ENCODE measurements at places on chromosomes 2 and 18.

GRCh38 chr2:208645226-208645625, 238.6 kb downstream of the PTH2R start:
- DNase-seq, result no peak

GRCh38 chr2:196944570-196944969, 18.1 kb upstream of the PGAP1 start:
- no peak for DNase-seq

DNA sequence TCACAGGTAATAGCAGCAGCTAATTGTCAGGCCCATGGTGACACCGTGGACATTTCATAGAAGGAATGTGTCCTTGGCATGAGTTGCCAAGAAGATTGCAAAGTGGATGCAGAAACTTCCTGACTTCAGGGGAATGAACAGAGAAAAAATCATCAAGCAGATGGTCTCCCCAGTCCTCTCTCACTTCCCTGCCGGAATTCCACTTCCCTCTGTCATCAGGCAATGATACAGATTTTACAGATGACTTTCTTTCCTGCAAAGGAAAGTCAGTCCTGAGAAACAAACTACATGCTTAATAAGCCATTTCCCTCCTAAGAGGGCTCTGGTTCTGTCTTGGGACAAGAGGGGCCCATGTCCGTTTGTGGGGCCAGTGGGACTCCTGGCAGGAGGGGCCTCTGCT, 45.7 kb downstream of the KCNF1 start:
- no peak for DNase-seq

GRCh38 chr2:44155666-44156446, 12.8 kb upstream of the PPM1B start:
- no peak for DNase-seq

DNA sequence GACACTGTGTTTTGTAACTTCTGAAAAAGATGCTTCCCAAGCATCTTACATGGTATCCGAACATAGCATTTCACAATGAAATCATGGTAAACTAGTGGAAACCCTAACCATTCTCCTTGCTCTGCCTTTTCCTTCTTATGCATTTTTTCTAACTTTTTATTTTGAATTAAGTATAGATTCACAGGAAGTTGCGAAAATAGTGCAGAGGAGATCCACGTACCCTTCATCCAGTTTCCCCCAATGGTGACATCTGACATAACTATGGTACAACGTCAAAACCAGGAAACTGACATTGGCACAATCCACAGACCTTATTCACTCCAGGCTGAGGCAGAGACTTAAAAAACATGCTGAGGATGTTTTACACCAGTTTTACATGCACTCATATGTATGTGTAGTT, 38.3 kb downstream of the AAK1 start:
- no peak for DNase-seq

GRCh38 chr18:63686871-63687270, 15.9 kb upstream of the SERPINB11 start:
- DNase-seq, result no peak

DNA sequence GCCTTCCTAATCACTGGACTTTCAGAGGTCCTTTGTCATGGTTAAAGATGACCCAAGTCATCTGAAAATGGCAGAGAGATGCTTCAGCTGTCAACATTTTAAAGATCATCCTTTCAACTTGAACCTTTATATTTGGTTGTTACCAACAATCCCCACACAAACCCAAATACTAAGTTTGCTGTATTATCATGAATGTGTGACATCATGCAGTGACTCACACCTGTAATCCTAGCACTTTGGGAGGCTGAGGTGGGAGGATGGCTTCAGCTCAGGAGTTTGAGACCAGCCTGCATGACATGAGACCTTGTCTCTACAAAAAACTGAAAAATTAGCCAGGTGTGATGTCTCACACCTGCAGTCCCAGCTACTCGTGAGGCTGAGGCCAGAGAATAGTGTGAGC, 55.2 kb upstream of the NRP2 start:
- no peak for DNase-seq

- DNase-seq, result no peak
These were observed 432.3 kb downstream of the STK39 start for GRCh38 chr2:167814881-167815718.

DNA sequence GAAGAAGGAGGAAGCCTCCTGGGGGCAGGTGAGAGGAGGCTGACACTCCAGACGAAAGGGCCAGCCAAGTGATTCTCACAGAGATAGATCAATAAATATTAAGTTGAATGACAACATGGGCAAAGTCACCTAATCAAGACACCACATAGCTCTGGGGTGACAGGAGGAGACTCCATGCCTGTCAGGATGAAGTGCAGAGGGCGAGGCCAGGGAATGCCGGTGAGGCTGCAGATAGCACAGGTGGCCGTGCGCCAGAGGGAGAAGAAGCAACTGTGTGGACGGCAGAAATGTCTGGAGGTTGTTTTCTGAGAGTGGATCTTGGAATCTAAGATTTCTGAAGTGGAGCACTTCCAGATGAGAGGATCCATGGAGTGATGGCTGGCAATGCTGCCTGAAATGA, 71.4 kb downstream of the NAB1 start:
- no peak for DNase-seq

DNA sequence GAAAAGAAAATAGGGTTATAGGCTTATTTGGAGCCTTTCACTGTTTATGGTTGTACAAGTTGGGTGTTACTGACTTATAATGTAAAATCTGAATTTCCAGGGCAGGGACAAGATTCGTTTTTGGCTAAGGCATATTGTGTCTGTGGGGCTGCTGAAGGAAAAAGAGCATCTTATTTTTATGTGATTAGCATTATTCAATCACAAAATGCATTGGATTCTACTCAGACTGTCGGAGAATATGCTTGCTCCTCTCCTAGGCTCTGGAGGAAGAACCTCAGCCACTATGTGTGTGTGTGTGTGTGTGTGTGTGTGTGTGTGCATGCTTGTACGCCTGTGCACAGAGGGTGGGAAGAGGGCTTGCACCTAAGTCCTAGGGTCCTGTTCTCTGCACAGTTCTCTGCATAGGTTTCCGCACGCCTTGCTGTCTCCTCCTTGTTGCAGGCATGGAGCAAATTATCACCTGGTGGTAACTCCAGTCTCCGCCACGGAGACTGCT, 44.3 kb downstream of the AGAP1 start:
- DNase-seq, result no peak

DNA sequence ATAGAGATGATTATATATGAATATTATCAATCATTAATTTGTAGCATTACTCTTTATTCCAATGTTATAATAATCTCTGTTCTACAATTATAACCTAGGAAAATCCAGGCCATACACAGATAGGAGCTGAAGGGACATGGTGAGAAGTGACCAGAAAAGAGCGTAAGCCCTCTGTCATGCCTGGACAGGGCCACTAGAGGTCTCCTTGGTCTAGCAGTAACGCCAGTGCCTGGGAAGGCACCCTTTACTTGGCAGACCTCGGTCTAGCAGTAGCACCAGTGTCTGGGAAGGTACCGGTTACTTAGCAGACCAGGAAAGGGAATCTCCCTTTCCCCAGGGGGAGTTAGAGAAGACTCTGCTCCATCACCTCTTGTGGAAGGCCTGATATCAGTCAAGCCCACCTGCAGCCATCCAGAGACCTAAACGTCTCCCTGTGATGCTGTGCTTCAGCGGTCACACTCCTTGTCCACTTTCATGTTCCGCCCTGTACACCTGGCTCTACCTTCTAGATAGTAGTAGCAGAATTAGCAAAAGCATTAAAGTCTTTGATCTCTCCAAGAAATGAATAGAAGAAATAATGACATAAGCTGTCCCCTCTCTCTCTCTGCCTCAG, 447.5 kb upstream of the FSIP2 start:
- DNase-seq, result peak; percentile 65

- no peak for DNase-seq
These were observed 27.8 kb upstream of the ICOS start for GRCh38 chr2:203908797-203909185.

DNA sequence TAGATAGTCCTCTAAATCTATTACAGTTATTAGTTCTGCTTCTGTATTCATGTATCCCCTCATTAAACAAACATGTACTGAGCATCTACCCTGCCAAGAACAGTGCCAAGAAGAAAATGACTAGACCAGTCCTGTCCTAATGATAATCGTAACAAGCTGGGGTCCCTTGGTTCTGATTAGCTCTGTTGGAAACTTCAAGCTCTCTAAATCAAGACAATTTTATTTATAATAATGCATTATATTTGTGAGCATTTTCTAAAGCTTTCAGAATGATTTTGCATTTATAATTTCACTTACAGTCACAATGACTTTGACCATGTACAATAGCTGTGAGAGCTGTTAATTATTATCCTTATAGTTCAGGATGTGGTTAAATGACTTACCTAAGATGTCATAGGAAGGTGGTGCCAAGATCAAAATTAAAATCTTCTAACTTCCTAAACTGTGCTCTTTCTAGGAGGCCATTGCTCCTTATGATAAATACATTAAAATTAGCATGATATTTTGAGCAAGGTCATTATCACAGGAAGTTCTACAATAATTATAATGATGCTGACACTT, 336.5 kb upstream of the SLC39A10 start:
- no peak for DNase-seq

- no peak for DNase-seq
These were observed 164.9 kb upstream of the SALL3 start for GRCh38 chr18:78814766-78815165.

GRCh38 chr2:122191331-122191730, 435.9 kb downstream of the TSN start:
- DNase-seq, result no peak

DNA sequence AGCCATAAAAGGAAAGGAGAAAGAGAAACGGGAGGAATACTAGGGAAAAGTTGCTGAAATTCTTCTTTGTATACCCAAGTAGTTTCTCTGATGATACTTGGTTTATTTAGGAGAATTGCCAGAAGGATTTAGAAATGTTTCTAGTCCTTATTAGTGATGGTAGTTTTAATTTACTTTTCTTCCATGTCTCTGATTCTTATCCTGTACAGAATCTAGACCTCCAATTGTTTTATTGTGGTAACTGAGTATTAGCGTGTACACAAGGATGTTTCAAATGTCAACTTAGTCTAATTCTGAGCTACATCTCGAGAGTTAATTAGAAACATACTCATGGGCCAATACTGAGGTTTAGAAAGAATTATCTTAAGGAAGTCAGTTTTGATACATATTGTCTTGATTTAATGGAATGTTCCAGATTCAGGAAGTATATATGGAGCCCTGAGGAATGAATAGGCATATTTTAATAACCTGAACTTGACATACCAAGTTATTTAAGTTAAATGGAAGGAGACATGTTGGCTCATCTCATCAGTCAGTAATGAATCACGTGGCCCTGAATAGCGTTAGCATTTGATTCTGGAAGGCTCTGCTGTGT, 219.6 kb downstream of the LTBP1 start:
- DNase-seq, result no peak

GRCh38 chr2:173419506-173419905, 64.8 kb downstream of the CDCA7 start:
- DNase-seq, result no peak

GRCh38 chr2:86045541-86045940, 60.1 kb downstream of the POLR1A start:
- no peak for DNase-seq

DNA sequence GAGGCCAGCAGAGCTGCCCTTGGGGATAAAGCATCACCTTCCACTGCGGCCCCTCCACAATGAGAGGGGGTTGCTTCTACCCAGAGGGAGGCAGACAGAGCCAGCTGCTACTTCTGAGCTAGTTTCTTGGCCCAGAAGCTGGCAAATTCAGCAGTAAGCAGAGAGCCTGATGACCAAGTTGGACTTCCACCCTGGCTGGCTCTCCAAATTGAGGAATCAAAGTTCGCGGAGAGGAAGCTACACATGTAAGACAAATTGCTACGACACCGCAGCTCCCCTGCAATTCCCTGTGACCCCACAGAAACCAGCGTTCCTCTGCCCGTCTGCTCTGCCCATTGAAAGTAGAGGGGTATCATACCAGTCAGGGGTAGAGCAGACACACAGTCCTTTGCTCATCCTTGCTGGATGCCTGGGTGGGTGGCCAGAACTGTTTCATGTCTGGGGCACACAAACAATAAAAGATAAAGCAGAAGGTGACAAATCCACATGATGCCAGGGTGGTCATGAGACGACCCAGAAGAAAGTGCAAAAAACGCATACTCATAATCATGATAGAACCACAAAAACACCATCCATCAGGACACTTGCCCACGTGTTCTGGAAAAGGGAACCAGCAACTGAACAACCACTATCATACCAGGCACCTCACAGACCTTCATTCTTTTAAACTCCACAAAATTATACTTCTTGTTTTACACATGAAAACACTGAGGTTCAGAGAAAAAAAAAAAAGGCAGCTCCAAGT, 5.4 kb downstream of the TFCP2L1 start:
- no peak for DNase-seq

- no peak for DNase-seq
These were observed 97.8 kb downstream of the TMEM18 start for GRCh38 chr2:579351-579886.

- no peak for DNase-seq
These were observed 143.3 kb upstream of the ZEB2 start for GRCh38 chr2:144663207-144663606.

GRCh38 chr2:240143801-240144648, 3.6 kb upstream of the OTOS start:
- DNase-seq, result peak; percentile 86

- no peak for DNase-seq
These were observed 55.4 kb upstream of the COL5A2 start for GRCh38 chr2:189234991-189235390.

- no peak for DNase-seq
These were observed 263.9 kb downstream of the LTBP1 start for GRCh38 chr2:33210626-33211025.

DNA sequence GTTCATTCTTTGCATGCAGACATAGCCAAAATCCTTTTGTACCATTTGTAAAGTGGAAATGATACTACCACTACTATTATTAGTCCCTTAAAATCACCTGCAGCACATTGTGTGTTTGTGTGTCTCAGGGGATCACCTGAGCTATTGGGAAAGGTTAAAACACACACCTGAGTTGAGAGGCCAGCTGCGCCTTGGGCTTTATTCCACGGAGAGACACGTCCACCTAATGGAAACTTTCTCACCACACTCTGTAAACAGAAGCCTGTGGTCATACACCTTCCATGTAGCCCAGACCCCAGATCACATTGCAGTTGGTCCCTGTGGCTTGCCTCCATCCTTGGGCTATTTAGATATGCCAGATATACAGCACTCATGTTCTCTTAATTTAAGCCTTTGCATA, 81.8 kb upstream of the SH3BP4 start:
- DNase-seq, result no peak

GRCh38 chr18:75496151-75496550, 68.6 kb upstream of the SMIM21 start:
- DNase-seq, result no peak

Measured in left forelimb (tissue), 1 donor.